Activated CD4-positive, alpha-beta T cell treated with anti-CD3 and anti-CD28 coated beads for 24 hours (primary cell): ENCODE measurements at places on chromosomes 12 and 14.

GRCh38 chr12:122363782-122364181 is 58.7 kb downstream of the CLIP1 start:
- no peak for DNase-seq

DNA sequence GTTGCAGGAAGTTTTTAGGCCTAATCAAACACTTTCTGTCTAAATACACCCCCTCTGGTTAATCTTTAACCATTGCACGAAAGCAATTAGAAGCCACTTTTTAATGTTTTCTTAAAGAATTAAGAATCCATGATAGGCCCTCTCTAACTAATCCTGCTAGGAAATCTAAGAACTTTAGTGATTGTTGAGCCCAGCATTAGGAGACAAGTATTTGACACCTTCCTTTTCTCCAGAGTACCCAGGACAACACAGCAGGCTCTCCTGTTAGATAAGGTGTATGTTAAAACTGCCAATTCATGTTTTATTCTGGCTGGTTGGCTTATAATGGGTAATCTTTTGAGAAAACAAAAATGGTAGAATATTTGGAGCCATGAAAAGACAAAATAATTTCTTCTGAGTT is 95.0 kb downstream of the ALX1 start:
- DNase-seq = no peak

DNA sequence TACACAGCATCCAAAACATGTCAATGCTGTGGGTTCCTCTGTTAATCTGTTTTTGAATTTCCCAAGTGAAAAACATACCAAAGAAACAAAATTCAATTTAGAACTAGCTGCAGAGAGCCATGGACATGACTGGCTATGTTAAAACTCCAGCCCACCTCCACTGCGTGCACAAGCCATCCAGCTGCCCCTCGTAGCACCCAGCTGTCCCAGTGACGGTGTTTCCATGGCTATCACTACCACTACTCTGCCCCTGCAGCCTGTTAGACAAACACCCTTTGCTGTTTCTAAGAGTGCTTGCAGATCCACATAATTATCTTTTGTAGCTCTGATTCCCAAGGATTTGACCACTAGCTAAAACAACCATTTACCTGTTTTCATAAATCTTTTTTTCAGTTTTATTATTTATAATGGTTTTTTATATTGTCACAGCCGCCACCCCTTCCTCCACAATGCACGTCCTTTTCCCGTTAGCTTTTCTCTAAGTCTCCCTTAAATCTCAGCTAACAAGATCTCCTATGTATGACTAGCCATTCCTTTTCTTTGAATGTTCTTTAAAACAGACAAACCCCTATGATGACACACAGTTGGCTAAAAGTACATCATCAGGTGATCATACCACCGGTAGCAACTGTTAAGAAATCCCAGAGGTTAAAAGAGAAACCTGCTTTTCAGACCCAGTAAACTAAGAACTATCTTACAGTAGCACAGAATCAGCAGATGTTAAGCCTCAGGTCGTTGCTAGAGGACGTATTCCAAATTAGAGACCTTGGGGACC is 37.8 kb upstream of the NAA30 start:
- DNase-seq = no peak

DNA sequence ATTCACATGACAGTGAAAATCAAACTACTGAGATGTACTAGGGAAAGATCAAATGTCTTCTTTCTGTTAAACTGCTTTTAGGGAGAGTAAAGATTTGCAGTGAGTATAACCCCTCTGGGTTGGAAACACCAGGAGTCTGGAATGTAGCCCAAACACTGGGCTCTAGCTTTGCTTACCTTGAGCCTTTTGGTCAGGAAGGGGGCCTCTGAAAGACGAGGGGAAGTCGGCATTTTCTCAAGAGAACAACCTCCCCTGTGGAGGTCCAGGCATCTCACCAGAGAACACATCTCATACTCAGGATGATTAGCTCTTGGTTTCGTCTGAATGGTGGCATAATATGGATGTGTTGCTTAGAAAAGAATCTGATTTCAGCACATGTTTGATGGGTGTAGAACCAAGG is 169.0 kb downstream of the ZFP36L1 start:
- no peak for DNase-seq

DNA sequence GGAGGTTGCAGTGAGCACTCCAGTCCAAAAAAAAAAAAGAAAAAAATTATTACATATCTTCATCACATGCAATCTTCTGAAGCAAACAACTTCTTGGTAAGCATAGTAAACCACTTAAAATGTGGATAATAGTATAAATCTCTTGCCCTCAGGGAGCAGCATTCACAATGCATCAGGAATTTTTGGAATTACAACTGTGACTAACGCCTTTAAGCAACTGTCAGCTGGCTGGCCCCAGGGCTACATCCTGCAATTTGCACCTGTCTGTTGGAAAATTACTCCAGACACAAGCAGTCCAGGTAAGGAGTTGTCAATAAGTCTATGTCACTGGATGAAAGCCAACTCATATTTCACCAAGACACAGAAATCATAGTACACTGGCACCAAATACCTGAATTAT is 5.5 kb upstream of the SLC7A7 start:
- no peak for DNase-seq

GRCh38 chr12:57153415-57153997 is 6.1 kb upstream of the LRP1-AS start:
- no peak for DNase-seq

- no peak for DNase-seq
Measured at GRCh38 chr14:23021434-23021833, 11.5 kb upstream of the C14orf93 start.

GRCh38 chr12:119659289-119659897 is 8.5 kb upstream of the PRKAB1 start:
- DNase-seq = no peak

- no peak for DNase-seq
Measured at GRCh38 chr12:16581416-16581815, 24.5 kb downstream of the LMO3 start.

DNA sequence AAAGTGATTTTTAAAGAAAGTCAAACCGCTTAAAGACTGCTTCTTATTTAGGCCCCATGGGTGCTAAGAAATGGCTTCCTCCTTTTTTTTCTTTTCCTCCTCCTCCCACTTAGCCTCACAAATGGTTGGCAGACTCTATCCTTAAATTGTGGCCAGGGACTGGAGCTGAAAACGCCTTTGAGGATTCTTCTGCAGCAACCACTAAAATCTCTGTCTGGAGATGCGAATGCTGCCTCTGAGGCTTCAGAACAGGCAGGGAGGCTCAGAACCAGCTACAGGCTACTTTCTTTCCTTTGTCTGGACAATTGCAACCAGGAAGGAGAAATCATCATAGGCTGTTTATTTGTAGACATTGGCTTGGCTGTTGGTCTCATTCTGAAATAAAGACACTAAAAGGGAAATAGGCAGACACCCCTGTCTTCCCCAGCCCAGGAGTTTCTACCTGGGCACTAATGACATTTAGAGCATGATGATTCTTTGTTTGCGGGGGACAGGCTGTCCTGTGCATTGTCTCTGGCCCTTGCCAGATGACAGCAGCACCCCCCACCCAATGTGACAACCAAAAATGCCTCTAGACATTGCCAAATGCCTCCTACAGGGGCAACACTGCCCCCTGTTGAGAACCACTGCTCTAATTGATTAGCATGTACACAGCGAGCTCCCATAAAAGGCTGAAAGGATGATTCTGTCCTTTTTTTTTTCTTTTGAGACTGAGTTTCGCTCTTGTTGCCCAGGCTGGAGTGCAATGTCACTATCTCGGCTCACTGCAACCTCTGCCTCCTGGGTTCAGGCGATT is 50.3 kb downstream of the MAP1LC3B2 start:
- no peak for DNase-seq

- DNase-seq = no peak
Measured at GRCh38 chr12:116323406-116324386, 46.2 kb upstream of the MED13L start.

DNA sequence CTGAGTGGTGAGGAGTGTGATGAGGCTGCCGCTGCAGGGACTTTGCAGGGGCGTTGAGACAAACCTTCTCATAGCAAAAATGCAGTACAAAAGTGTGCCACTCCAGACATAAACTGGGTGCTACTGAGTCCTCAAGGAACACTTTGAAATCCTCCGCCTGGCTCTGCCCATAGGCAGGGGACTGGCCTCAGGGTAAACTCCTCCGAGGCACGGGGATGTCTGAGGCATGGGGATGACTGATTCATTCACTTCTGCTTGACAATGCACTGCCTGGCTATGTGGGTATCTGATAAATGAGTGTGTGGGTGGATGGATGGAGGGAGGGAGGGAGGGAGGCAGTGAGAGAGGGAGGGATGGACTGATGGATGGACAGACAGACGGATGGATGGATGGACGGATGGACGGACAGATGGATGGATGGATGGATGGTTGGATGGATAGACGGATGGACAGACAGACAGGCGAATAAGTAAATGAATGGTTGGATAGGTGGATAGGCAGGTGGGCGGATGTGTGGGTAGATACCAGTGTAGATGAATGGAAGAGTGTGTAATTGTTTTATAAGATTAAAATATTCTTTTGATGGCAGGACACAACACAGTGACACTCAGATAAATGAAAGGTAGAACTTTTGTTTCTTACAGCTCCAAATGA is 2.1 kb upstream of the BDKRB2 start:
- DNase-seq = no peak

DNA sequence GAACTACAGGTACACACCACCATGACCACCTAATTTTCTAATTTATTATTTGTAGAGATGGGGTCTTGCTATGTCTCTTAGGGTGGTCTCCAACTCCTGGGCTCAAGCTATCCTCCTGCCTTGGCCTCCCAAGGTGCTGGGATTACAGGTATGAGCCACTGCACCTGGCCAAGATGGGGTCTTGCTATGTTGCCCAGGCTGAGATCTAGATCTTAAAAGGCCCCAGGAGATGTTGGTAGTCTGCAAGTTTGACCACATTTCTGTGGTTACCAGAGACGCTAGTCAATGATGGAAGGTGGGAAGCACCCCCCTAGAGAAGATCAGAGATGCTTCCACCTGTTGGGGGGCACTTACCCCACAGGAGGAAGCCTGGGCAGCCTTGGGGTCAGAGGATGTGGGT is 34.7 kb downstream of the FOXN4 start:
- DNase-seq = no peak

- no peak for DNase-seq
Measured at GRCh38 chr14:76742966-76743365, 18.3 kb upstream of the VASH1 start.

DNA sequence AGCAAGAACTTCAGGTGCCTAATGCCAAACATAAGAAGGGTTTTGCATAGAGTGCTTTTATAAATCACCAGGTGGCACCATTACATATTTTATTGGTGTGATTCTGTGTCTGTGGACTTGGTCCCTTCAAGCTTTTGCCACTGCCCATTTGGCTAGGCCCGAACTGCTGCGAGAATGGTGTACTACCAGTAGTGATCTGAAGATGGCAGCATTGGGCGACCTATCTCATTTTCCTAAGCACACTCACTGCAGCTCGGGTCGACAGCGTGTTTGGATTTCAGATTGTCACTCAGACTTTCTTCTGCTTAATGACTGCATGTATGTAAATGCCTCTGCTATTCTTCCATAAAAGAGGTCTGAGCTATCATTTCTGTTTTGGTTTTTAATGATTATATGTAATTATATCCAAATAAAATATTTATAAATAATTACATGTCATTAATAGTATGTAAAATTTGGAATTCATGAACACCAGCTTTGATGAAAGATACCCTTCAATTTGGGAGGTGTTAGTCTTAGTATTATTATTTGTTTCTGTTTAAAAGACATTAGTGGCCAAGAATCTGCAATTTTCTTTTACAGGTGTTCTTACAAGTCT is 78.5 kb downstream of the TPH2 start:
- peak; percentile 37 for DNase-seq

GRCh38 chr14:95464514-95464913 is 51.9 kb downstream of the SYNE3 start:
- no peak for DNase-seq

- DNase-seq = no peak
Measured at GRCh38 chr12:44155358-44155757, 319.5 kb downstream of the TMEM117 start.

DNA sequence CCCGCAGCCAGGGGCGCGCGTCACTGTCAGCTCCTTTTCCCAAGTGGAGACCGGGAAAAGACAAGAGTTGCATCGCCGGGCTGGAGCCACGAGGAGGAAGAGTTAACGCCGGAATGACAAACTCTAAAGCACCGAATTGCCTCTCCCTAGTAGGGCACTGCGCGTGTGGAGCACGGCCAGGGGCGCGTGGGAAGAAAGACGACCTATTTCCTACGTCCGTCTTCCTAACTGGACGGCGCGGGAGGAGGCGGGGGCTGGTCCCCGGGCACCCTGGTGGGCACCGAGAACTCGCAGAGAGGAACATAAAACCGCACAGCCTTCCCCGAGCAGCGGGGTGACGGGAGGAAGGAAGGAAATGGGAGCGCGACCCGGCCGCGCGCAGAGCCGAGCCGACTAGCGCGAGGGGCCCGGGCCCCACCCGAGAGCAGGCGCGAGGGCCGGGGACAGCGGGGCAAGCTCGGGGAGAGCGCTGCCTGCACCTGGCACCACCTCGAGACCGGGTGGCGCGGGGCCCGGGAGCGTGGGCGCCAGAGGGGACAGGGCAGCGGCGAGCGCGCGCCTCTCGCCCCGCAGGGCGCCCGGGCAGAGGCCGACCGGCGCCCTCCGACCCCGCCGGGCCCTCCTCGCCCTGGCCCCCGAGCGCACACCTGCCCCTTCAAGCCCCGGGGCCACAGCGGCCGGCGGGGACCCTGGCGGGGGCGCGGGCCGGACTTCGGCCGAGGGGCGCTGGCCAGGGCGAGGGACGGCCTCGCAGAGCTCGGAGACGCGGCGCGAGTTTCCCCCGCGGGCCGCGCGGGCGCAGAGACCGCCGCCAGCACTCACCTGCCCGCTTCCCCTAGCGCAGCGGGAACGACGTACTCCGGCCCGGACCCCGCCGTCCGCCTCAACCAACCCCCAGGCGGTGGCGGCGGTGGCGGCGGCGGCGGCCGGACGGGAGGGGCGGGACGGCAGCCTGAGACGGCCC is at the start of gene SETD3:
TSS of gene SETD3 (minus strand) at position 954 of the 964 bp plus-strand sequence. CDS start 15,054 bp downstream, outside the sequence.
- peak; percentile 19 for DNase-seq

GRCh38 chr14:53501361-53502211 is 348.5 kb upstream of the DDHD1 start:
- no peak for DNase-seq

DNA sequence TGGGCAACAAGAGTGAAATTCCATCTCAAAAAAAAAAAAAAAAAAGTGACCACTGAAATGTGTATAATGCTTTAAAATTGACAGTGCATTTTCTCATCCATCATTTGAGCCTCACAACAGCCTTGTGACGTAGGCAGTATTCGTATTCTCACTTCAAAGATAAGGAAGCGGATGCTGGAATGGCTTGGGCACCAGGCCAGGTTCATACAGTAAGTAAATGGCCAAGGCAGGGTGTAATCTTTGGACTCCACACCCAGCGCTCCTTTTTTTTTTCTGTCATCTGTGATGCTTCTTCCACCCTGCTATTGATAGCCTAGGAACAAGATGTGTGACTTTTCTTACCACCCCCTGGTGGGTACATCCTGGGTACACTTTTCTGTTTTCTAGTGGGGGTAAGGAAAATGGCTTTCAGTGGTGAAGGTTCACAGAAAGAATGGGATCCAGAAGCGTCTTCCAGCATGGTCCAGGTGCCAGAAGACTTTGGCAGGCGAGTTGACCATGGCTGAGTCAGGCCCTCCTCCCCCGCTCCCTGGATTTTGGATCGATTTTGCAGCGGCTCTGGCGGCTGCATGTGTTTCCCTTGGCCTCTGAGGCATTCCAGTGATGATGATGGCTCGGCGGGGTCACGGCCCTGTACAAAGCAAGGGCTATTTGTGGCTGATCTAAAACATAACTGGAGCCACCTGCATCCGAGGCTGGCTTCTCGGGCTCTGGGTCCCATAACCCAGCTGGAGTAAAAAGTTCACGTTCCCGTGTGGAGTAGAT is 110.6 kb downstream of the CACNA1C start:
- no peak for DNase-seq
